ENCODE measurements at places on chromosomes 4 and X.

GRCh38 chr4:104596189-104596588 is 101.5 kb upstream of the CXXC4 start:
- DNase-seq = no peak

DNA sequence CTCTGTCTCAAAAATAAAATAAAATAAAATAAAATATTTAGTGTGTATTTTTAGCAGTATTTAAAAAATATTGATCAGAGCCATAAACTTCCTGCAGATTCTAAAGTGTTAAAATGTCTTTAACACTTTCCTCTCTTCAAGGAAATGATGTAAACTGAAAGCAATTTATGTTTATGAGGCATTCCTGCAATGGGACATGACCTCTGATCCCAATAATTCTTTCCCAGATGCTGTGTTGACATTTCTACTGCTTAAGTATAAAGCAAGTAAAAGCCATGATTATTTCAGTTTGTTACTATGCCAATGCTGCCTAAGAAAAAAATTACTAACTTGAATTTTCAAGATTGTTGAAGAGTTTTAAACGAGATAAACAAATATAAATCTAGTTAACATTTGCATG is 29.0 kb downstream of the COQ2 start:
- DNase-seq = no peak

GRCh38 chr4:8103421-8104390 is 54.9 kb downstream of the ABLIM2 start:
- no peak for DNase-seq

- no peak for DNase-seq
Measured at GRCh38 chr4:188423039-188423438, 283.8 kb downstream of the TRIML1 start.

GRCh38 chr4:121764303-121764701 is 662 bp downstream of the SMIM43 start:
- no peak for DNase-seq

- DNase-seq = no peak
Measured at GRCh38 chrX:7059859-7060258, 87.7 kb upstream of the STS start.

- no peak for DNase-seq
Measured at GRCh38 chrX:32483534-32484136, 727.7 kb downstream of the DMD start.

All from suppressor macrophage treated with lipopolysaccharide for 1 hour (primary cell).